ENCODE measurements at places on chromosomes 2 and 18.

GRCh38 chr2:69191634-69192033 is 178.7 kb downstream of the ANTXR1 start:
- DNase-seq = no peak

- no peak for DNase-seq
Observed at GRCh38 chr2:3348767-3349166, 28.9 kb downstream of the EIPR1 start.

DNA sequence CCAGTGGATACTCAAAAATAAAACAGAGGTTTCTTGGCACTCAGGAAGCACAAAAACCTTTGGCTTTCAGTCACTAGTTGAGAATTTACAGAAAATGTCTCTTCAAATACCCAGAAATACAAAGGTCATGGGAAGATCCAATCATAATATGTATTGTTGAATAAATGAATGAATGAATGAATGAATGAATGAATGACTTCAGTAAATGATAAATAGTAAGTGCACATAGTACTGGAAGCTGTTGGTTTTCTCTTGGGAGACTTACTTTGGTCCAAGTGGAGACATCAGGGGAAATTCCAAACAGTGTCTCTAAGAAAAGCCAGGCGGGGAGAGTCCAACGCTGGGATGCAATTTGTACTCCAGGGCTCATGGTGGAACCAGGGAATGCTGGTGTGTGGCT is 261.3 kb upstream of the KLHL29 start:
- DNase-seq = no peak

- DNase-seq = no peak
Observed at GRCh38 chr2:107337209-107337898, 451.4 kb upstream of the ST6GAL2 start.

DNA sequence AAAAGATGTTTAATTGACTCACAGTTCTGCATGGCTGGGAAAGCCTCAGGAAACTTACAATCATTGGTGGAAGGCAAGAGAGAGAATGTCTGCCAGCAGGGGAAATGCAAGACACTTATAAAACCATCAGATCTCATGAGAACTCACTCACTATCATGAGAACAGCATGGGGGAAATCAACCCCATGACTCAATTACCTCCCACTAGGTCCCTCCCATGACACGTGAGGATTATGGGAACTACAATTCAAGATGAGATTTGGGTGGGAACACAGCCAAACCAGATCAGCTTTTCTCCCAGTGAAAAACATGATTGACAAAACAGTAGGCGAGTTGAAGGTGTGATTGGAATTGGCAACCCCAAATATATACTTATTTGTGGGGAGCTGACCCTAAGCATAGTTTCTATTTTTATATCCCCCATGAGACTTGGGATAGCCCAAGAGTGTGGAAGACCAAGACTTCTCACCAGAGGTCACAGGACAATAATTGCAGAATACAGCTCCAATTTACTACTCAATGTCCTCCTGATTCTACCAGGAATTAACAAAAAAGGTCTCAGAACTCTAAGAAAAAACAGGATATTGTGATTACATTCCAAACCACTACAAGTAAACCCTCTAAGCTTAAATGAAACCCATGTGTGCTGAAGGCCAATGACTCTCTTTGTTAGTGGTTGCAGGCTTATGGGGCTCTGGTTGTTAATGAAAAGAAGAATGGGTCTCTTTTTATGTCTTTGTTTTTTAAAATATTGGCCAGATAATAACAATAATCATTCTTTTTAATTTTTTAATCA is 96.1 kb upstream of the PIK3C3 start:
- no peak for DNase-seq

- no peak for DNase-seq
Observed at GRCh38 chr2:239710953-239711861, 310.4 kb upstream of the HDAC4 start.

GRCh38 chr2:238087211-238087610 is 12.9 kb upstream of the ESPNL start:
- no peak for DNase-seq

DNA sequence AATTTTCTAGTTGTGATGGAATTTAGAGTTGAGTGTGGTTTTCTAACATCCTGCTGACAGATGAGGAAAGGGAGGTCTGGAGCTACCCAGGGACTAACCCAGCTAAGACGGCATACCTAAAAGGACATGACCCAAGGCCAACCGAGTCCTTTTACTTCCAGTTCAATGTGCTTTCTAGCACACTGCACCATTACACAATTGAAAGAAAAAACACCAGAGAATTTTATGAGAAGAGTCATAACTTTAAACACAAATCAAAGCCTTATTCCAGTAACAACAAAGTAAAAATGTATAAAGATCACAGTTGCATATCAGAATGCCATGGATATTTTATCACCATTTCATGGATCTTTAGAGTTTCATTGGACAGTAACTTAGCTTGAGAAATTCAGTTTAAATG is 480.3 kb downstream of the MEIS1 start:
- DNase-seq = no peak

DNA sequence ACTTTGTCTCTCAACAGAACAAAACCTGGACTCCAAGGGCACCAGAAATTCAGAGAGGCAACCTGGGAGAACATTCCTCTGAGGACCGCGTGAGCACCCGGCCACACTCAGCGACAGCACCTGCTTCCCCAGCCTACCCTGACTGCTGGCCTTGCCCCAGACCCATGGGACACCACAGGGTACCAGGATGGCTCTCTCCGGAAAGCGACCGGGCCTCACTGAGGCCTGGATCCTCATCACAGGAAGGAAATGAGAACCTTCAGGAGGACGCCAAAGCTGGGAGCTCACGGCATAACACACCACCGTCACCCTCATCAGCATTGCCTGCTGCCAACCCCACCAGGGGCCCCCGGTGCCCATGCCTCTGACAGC is 38.9 kb downstream of the HS6ST1 start:
- no peak for DNase-seq

GRCh38 chr2:207711750-207712530 is 500 bp downstream of the CCNYL1 start:
- peak; percentile 57 for DNase-seq

DNA sequence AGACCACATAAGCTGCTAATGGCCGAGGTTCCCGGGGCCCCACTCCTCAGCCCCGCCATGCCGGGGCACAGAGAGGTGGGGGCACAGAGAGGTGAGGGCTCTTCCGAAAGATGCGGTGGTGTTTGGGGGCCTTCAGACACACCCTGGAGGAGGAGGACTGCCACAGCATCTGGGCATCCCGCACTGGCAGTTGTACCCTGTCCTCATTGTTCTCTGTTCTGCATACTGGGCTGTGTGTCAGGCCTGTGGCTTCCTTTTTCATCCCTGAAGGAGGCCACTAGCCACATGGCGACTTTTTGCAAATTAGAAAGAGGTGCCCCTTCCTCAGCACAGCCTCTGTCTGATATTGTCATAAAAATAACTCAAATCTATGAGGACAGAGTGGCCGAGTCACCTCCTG is 150.1 kb downstream of the CTIF start:
- DNase-seq = no peak

- DNase-seq = peak; percentile 40
Observed at GRCh38 chr2:190180313-190181122, 118.0 kb upstream of the MSTN start.

DNA sequence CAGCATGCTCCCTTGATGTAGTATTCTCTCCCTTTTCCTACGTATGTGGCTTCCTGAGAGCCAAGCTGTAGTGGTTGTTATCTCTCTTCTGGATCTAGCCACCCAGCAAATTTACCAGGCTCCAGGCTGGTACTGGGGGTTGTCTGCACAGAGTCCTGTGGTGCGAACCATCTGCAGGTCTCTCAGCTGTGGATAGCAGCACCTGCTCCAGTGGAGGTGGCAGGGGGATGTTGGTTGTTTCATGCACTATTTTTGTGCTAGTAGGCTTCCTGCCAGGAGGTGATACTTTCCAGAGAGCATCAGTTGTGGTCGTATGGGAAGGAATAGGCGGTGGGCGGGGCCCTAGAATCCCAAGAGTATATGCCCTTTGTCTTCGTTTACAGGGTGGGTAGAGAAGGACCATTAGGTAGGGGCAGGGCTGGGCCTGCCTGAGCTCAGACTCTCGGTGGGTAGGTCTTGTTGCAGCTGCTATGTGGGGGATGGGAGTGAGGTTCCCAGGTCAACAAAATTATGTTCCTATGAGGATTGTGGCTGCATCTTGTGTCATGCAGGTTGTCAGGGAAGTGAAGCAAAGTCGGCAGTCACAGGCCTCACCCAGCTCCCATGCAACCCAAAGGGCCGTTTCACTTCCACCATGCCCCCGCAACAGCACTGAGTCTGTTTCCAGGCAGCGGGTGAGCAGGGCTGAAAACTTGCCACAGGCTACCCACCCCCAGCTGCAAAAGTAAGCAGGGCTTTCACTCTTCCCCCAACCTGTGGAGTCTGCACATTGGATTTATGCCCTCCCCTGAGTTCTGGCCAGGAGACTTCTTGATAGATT is 1139.5 kb downstream of the BCL11A start:
- DNase-seq = no peak

DNA sequence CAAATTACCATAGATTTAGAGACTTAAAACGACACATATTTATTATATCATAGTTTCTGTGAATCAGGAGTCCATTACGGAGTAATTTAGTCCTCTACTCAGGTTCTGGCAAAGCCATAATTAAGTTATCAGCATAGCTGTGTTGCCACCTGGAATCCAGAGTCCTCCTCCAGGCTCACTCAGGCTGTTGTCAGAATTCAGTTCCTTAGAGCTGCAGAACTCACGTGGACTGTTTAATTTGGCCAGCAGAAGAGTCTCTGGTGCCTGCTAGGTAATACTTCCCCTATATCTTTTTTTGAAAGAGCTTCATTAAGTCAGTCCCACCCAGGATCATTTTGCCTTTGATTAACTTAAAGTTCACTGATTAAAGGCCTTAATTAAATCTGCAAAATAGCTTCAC is 891.5 kb downstream of the SUCLG1 start:
- DNase-seq = no peak

- DNase-seq = peak; percentile 67
Observed at GRCh38 chr2:64327510-64328414, 126.2 kb upstream of the LGALSL start.

DNA sequence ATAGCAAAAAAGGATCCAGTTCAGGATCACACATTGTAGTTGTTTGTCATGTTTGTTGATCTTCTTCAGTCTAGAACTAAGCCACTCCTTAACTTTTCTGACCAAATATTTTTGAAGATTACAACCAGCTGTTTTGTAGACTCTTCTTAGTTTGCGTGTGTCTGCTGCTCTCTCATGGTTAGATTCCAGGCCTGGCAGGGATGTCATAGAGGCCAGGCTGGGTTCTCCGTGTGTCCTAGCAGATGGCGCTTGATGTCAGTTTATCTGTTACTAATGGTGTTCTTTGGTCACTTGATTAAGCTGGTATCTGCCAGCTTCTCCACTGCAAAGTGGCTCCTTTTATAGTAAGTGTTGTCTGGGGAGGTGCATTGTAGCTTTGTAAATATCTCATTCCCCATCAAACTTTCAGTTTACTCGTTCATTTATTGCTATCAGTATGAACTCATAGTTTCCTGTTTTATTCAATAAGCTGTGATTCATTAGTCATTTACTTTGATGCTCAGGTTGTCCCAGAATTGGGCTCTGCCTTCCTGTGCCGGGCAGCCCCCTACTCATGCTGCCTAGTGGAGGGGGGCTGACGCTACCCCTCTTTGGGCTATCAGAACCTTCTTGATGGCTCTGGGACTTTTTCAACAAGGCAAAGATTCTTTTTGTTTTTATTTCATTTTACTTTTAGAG is 42.1 kb downstream of the GRHL1 start:
- no peak for DNase-seq

GRCh38 chr2:110807522-110807921 is 75.1 kb downstream of the ACOXL start:
- DNase-seq = no peak

DNA sequence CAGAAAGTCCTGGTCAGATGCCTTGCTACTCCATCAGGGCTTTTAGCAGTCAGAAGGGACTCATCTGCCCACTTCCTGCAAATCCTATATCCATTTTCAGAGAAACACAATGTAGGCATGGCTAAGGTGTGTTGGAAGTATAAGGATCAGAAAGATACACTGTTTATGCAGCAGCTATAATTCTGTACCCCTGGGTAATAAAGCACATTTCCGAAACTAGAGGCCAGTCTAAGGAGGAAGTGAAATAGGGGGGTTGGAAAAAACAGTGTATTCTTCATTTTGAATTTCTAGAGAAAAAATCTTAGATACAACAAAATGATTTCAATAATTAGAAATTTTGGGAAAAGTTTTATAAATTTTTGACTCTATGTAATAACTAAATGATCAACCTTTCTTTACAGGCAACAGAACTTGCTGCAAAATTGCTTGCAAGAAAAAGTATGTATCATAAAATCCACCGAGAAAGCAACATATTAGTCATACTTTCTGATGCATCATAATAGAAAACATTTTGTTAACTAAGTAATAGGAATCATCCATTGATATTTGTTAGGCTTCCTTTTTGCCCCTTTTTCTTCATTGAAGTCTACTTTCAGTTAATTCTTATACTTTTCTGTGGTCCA is 47.4 kb downstream of the FSIP2 start:
- DNase-seq = no peak

DNA sequence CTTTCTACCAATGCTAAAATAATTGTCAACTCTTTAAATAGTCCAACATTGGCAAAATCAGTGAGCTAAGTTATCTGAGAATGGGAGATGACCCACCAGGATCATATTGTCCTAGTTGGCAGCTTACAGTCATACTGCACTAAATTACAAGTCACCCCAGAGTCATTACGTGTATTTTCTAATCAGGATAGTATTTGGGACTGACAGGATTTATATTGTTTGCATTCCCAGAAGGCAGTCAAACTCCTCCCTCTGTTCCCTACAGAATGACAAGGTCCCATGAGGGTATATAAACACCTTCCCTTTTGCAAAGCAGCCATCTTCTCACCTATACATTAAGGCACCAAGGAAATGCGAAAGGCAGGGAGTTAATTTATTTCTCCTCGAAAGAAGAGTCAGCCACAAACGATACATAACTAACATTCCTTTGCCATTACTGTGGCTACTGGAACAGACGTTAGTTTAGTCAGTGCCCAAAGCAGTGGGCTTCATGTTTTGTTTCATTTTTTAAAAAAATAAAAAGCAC is 125.3 kb downstream of the ANTXR1 start:
- DNase-seq = no peak

DNA sequence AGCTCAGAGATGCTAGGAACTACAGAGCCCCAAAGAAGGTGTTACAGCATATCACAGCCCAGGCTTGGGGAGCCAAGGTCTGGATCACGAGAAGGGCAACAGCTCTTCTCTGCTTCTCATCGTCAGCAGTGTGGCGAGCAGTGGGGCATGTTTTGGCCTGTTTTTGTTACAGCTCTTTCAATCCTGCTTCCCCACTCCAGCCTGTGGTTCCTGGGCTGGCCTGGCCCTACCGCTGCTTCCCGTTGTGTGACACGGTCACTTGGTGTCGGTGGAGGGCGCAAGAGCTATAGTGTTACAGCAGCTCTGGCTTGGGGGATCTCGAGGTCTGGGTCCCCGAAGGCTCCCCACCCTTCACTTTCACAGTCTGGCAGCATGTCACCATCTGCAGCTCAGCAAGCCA is 870.2 kb downstream of the CBLN2 start:
- no peak for DNase-seq

GRCh38 chr2:207930747-207931146 is 94.6 kb downstream of the PLEKHM3 start:
- DNase-seq = no peak

- no peak for DNase-seq
Observed at GRCh38 chr2:221429741-221430491, 142.2 kb downstream of the EPHA4 start.
